Stimulated activated CD8-positive, alpha-beta memory T cell treated with anti-CD3 and anti-CD28 coated beads, Interleukin-4, amount 100 ng/mL, for 48 hours (primary cell): ENCODE measurements at places on chromosomes 6 and 20.

DNA sequence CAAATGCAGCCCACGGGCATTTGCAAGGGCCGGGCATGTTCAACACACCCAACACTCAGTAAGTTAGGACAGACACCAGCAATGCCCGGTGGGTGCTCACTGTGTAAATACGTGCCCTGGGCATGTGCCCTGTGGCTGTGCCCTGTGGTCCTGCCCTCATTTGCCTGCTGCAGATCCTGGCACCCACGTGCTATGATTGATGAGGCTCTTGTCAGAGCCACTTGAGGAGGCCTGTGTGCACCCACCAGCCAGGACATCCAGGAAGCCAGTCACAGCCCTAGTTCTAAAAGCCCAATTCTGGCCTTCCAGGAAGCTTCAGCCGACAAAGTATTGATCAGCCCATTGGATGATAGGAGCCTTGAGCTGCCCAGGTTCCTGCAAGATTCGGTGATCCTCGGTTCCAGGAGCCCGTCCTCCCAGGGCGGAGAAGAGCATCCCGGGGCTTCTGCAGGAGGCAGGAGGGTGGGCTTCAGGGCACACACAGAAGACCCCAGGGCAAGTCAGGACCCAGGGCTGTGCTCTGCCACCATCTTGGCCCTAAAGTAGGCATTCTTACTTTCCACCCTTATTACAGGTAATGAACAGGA, 223.9 kb downstream of the PREX1 start:
- DNase-seq = no peak

- no peak for DNase-seq
Observed at GRCh38 chr6:16498237-16498636, 259.9 kb downstream of the GMPR start.

- DNase-seq = no peak
Observed at GRCh38 chr6:24064832-24065231, 61.2 kb upstream of the NRSN1 start.

DNA sequence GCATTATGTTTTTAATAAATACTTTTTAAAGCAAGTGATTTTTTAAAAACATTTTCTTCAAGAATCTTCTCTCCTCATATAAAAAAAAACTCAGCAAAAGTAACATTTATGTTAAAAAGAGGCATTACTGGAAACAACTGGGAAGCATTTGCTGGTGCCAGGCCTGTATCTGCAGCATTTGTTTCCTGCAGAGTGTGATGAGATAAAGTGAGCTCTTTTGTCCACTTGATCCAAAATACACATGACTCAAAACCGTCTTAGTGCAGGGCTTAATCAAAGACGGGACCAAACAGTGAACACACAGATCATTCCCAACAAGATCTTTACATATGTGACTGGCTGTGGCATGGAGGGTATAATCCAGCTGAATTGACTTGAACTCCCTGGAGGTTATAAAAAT, 28.3 kb upstream of the RIPPLY2 start:
- no peak for DNase-seq

DNA sequence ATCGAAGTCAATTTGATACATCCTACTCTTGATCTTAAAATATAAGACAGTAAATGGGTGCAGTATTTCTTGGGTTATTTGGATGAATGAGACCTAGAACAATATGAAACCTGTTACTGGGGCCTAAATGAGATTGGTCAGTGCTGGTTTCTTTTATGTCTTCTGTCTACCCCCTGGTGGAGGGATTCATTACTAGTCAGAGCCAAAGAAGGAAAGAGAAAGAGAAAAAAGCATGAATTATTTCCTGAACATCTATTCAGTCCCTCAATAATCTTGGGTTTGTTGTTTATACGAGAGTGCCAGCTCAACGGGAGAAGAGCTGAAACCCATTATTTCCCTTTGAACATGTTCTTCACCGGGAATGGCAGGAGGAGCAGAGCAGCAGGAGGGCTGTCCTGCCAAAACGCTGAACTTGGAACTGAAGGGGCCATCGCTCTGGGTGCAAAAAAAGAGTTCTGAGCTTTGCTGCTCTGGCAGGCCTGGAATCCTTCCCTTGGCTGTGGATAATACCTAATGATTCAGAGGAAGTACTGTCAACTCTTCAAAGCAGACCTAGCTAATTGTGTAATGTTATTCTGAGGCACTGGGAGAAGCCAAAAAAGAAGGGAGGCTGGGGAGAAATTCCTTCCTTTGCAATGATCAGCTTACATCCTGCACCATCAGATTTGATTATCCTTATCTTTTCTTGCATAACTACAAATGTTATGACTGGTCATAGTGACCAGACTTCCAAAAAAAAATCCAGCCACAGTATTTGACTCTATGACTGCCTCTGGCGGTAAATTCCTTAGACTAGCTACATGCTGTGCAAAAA, 72.0 kb downstream of the BLOC1S5 start:
- no peak for DNase-seq

DNA sequence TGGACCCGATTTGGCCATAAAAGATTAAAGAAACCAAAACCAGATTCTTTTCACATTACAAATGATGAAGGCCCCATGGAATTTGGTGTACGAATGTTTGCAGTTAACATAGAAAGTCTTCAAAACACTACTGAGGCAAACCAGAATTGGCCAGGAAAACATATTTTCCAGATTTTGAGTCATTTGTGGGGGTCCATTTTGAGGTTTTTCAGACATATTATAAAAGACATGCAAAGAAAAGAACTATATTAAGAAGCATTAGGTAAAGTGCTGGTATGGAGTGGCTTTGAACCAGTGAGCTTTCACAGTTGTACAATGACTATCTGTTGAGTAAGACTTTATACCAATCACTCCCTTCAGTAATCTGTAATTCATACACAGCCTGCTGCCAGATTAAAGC, 168.9 kb upstream of the COL21A1 start:
- no peak for DNase-seq
